Spinal cord (tissue), 10 donors: ENCODE measurements at places on chromosomes 2 and 18.

GRCh38 chr2:191171286-191171685 lies 20.5 kb upstream of the STAT4 start:
- DNase-seq, result no peak

- no peak for DNase-seq
These were observed 118.8 kb upstream of the LHCGR start for GRCh38 chr2:48874282-48874681.

DNA sequence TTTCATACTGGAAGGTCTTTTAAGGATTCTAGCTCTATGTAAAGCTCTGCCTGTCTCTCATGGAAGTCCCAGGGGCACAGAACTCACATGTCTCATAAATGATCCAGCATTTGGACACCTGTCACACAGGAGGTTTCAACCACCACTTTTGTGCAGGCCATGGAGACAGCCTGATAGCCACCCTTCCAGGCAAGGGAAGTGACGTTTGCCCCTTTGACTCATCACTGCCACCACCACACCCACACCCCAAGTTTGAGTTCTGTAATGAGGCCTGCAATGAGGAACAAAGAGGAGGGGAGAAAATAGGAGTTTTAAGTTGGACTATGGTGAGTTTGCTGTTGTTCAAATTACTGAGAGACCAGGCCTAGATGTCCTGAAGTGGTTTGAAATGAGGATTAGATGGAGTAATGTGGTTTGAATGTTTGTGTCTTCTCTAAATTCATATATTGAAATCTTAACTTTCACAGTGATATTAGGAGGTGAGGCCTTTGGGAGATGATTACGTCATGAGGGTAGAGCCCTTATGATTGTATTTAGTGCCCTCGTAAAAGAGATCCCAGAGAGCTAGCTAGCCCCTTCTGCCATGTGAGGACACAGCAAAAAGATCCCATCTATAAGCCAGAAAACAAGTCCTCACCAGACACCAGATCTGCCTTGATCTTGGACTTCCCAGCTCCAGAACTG lies 175.3 kb upstream of the EPHA4 start:
- DNase-seq, result no peak

DNA sequence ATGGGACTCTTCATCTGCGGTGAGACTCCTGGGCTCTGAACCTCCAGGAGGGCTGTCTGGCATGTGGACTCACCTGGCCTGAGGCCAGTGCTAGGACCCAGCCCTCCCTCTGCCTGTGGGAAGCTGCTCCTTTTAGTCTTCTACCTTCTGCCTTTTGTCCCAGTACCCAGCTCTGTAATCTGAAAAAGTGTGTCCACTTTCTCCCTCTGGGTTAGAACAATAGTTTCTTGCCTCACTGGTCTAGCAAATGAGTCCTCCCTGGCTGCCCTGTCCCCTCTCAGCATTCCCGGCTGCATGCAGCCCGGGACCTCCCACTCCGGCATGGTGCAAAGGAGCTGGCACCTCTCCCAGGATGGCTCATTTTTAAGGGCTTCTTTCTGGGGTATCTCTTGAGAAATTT lies 25.9 kb downstream of the GKN2 start:
- no peak for DNase-seq

DNA sequence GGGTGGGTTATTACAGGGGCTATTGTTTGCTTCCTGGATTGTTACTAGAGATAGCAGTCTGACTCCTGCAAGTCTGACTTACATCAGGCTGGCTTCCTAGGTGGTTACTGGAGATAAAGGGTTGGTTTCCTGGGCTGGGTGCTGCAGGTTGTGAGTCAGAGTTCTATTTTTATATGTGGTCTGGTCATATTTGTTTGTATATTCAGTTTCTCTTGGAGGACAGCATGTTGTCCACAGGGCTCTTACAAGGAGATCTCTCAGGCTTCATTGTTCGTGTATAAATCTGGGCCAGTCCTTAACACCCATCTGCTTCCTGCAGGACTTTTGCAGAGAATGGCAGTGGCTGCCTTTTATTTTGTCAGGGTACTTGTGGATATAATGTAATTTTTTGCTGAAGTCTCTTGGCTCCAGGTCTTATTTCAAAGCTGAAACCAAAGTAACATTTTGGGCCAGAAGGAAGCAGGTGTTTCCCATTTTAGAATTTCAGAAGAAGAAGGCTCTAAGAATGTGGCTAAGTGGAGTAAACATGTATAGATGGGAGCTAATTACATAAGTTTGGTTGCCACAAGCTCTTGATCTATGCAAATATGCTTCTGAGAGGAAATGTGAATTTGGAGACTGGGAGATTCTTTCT lies 65.9 kb upstream of the SLC16A14 start:
- no peak for DNase-seq

- DNase-seq, result no peak
These were observed 11.4 kb downstream of the CCDC88A start for GRCh38 chr2:55408098-55408882.

DNA sequence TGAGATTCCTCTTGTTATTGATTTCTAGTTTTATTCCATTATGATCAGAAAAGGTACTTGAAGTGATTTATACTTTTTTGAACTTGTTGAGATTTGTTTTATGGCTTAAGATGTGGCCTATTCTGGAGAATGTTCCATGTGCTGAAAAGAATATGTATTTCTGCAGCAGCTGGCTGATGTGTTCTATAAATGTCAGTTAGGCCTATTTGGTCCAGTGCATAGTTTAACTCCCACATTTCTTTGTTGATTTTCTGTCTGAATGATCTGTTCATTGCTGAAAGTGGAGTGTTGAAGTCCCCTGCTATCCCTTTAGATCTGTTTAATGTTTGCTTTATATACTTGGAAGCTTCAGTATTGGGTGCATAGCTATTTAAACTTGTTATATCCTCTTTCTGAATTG lies 7.1 kb upstream of the OR6B2 start:
- no peak for DNase-seq

DNA sequence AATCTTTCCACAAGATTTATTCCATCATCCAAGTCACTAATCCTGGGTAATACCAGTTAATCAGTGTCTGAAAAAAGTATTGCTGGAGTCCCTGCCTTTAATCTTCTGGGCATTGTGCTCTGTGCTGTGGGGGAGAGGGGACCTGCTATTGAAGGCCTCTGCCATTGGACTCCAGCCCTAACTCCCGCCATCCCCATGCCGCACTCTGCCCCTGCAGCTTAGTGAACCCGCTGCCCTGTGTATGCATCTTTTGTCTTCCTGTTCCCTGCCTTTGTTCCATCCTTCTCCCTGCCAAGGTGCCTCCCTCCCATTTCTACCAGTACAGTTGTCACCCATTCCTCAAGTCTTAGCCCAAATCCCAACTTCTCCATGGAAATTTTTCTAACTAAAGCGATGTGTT lies 113.8 kb upstream of the EPAS1 start:
- no peak for DNase-seq

DNA sequence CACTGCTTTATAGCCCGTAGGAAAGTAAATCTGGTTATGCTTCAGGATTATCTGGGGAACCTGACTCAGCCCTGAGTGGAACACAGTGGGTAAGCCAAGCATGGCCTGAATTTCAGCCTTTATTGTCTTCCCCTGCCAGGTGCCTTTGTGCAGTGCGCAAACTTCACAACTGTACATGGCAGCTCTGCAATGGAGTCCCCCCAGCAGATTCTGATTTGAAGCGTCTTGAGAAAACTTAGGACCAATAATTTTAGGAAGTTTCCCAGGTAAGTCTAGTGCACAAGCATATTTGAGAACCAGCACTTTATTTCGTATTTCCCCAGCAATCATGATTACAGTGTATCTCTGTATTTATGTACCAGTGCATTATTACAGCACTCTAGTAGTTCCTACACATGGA lies 112.1 kb upstream of the ARL4C start:
- DNase-seq, result no peak

DNA sequence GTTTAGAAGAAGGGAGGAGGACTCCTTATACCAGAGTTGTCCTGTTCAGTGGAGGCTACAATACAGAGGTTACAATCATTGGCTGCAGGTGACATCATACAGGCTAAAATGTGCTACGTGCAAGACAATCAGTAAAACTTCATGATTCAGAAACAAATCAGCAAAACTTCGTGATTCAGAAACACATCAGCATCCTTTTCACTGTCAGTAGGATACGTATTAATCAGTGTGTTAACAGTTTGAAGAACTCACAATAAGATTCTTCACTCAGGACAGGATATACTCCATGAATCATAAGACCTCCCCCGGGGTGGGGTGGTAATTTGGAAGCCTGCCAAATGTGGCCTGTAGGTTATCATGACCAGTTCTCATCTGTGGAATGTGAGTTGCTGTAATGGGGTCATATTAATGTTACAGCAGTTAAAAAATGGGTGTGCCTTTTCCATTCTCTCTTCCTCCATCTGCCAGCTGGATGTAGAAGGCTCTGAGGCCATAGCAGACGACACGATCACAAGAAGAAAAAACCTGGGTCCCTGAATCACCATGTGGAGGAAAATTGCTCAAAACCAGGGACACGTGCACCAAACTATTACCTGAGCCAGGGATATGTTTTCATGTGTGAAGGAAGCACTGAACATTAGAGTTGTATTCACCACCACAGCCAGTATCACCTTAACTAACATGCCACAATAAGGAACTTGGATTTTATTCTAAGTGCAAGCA lies 134.8 kb upstream of the CREB1 start:
- DNase-seq, result no peak

DNA sequence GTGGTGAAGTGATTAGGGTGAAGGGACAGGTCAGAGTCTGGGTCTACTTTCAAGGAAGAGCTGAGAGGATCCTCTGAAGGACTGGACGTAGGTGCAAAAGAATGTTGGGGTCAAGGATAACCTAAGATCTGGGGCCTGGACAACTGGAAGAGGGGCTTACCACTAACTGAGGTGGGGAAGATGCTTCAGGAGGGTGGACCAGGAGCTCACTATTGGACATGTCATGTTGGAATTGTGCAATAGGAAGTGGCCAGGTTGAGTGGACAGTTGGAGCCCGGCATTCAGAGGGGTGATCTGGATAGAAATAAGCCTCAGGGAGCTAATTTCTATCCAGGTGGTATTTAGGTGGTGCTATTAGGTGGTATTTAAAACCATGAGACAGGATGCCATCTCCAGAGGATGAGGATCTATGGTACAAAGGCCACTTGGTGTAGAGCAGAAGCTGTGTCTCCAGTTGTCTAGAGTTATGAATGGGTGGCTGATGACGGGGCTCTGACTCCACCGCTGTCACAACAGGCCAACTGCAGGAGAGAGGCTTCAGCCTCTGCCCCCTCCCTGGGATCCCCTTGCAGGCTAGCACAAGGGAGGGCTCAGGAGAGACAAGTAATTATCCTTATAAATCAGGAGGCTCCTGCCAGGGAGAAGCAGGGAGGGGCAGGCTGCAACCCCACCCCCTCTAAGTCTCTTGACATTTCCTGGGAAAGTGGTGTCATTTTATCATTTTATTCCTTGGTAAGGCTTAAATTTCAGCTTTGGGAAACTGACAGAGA lies 158.0 kb downstream of the SMAD7 start:
- DNase-seq, result no peak

DNA sequence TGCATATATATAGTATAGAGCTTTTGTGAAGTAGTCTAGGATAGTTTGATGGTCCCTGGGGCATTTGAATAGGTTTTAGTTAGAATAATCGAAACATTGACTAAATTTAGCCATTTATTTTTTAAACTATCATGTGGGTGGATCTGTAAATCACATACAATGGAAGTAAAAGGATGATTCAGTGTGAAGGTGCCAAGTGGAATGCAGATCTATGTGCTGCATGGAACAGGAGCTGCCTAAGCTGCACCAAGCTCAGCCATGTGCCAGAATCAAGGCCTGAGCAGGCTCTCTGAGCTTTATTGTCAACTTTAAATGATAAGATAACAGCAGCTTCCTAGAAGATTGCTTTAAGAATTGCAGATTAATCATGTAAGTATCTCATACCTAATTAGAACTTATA lies 1996.2 kb upstream of the PIK3C3 start:
- no peak for DNase-seq

DNA sequence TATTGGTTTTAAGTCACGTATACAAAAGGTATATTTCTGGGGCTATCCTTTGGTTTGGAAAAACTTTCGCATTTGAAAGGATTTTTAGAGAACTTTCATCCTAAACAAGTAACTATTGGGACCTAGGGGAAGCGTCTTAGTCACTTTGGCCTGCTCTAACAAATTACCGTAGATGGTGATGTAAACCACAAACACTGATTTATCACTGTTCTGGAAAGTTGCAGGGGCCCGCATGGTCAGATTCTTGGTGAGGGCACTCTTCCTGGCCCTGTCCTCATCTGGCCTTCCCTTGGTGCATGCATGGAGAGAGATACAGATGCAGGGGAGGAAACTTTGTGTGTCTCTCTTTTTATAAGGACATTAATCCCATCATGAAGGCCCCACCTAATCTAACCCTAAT lies 49.1 kb upstream of the ANKRD62 start:
- DNase-seq, result no peak

DNA sequence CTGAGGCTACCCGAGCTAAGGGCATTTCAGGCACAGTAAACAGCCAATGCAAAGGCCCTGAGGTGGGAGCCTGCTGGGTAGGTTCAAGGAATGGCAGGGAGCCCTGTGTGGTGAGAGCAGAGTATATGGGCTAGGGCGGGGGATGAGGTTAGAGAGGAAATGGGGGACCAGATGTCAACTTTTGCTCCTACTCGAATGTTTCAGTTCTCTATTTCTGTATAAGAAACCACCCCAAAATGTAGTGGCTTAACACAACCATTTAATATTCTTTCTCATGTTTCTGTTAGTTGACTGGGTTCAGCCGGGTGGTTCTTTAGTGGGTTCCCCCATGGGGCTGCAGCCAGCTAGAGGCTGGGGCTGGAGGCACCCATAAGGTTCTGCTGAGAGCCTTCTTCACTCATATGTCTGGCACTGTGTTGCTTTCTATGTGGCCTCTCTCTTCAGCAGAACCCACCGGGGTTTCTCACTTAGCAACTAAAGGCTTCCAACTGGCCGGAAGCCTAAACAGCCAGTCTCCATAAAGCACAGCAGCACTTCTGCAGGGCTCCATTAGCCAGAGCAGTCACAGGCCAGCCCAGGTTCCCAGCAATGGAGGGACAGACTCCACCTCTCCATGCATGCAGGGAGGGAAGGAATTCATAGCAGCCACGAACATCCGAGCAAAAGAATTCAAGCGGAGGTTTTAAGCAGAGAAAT lies 5.6 kb upstream of the ATOH8 start:
- DNase-seq, result no peak

GRCh38 chr2:65662654-65663432 lies 230.4 kb upstream of the SPRED2 start:
- DNase-seq, result peak; percentile 46

DNA sequence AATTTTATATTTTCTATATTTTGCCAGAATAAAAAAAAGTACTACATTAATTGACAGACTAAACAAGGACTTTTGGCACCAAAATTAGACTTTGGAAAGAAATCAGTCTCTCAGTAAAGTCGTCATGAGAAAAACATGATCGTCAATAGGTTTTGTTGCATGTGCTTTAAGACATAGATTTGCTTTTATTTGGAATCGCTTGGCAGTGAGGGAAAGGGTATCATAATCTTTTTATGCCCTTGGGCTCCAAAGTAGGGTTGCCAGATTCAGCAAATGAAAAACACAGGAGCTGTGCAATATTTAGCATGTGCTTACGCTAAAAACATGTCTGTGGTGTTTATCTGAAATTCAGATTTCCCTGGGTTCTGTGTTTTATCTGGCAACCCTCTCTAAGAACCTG lies 177.6 kb downstream of the LAMA1 start:
- DNase-seq, result peak; percentile 64
